HCT116 (cell line): ENCODE measurements at places on chromosomes 16 and 17.

- no peak for DNase-seq
Observed at GRCh38 chr17:77880711-77881450, 77.6 kb upstream of the TNRC6C start.

GRCh38 chr16:89117975-89118289 lies 24.3 kb downstream of the ACSF3 start:
- no peak for DNase-seq

GRCh38 chr16:59988591-59988990 lies 1254.5 kb upstream of the GOT2 start:
- no peak for DNase-seq

- DNase-seq, result no peak
Observed at GRCh38 chr16:27444015-27444414, 42.0 kb downstream of the IL21R start.

DNA sequence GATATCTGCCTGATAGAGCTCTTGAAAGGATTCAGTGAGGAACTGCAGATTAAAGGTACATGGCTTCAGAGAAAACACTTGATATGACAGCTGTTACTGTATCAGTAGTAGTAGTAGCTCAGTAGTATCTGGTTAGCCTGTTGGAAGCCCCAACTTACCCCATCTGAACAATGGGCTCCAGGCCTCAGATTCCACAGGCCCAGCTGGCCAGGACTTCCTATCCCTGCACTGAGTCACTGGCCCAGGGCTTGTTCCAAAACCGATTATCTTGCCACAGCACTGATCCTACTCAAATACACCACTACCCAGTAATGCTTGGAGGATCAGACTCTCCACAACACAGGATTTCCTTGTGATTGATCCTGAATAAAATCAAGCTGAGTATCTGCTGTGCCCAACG lies 32.6 kb downstream of the DCUN1D3 start:
- no peak for DNase-seq

- no peak for DNase-seq
Observed at GRCh38 chr16:81018496-81018895, 11.5 kb downstream of the CENPN start.

- DNase-seq, result no peak
Observed at GRCh38 chr17:82930924-82931698, 91.3 kb upstream of the ZNF750 start.

GRCh38 chr17:16258901-16259300 lies 41.9 kb downstream of the PIGL start:
- no peak for DNase-seq

DNA sequence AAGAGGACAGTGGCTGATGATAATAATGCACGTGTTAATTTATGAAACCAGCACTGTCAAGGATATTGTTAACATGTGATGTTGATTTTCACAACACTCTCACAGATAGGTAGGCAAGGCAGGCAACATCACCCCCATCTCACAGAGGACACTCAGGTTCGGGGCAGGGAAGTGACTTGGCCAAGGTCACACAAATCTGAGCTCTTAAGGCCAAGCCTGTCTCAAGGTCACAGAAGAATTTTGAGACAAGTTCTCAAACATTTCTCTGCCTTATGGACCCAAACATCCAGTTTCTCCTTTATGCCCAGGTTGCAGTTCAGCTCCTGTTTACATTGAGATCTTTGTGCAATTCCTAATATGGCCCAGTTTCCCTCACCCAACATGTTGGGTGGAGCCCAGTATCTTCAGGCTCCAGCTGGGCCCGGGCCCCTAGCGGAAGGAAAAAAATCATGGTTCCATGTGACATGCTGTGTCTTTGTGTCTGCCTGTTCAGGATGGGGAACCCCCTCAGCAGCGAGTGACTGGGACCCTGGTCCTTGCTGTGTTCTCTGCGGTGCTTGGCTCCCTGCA lies 1.3 kb downstream of the SLC2A4 start:
- no peak for DNase-seq

DNA sequence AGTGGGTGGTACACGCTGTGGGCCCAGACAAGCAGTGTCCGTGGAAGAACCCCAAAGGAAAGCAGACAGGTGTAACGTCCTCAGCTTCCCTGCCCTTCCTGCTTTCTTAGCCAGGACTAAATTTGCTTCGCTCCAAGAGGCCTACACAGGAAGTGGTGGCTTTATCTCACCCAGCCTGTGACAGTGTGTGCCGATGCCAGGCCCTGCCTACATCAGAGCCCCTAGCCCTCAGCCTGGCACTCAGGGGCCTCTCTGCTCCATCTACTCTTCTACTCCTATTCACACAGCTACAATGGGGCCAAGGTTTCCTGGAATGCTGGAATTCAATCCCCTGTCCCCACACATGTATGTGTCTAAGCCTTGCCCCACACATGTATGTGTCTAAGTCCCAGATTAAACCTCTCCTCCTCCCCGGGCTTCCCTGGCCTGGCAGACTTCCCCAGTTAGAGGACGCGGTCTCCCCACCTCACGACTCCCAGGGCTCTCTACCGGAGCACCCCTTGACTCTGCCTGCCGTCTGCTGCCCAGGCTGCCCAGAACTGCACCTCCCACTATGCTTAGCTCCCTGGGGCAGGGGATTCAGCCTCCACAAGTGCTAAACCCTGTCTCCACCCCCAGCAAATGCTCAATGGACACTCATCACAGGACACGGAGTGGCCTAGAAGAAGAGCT lies 8.2 kb downstream of the PGAP3 start:
- DNase-seq, result no peak

DNA sequence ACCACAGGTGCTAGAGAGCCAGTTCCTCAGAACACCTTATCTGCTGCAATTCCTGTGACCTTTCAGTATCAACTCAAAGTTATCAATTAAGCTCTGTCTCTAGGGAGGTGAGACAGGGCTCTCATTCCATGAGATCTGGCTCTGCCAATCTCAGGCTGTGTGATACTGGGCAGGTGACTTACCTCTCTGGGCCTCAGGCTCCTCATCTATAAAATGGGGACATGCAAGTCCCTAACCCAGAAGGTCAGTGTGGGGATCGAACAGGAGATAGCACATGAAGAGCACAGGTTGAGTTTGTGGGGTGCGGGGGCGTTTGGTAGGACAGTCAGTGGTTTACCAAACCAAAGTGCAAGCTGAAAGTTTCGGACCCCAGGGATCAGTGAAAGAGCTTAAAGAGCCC lies 319.3 kb upstream of the CCL2 start:
- no peak for DNase-seq

- no peak for DNase-seq
Observed at GRCh38 chr17:36066365-36066985, 2.4 kb downstream of the CCL18 start.

DNA sequence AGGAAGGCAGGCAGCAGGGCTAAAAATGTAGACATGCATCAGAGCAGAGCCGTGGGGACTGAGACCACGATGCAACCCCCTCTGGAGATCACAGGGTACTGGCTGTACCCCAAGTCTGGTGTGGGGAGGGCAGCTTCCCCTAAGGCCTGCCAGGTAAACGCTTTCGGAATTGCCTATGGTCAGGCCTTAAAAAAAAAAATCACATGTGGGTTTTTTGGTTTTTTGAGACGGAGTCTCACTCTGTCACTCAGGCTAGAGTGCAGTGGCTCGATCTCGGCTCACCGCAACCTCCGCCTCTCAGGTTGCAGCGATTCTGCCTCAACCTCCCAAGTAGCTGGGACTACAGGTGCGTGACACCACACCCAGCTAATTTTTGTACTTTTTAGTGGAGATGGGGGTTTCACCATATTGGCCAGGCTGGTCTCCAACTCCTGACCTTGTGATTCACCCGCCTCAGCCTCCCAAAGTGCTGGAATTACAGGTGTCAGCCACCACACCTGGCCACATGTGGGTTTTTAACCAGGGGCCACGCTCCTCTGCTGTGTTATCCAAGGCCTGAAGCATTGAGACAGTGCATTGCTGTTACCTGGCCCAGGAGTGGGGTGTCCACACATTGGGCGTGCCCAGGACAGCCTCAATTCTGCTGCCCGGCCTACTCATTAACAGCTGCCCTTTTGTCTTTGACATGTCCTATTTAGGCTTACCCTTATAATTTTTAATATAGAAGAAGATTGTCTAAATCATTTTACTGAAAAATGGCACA lies 50.4 kb downstream of the LITAF start:
- DNase-seq, result no peak

DNA sequence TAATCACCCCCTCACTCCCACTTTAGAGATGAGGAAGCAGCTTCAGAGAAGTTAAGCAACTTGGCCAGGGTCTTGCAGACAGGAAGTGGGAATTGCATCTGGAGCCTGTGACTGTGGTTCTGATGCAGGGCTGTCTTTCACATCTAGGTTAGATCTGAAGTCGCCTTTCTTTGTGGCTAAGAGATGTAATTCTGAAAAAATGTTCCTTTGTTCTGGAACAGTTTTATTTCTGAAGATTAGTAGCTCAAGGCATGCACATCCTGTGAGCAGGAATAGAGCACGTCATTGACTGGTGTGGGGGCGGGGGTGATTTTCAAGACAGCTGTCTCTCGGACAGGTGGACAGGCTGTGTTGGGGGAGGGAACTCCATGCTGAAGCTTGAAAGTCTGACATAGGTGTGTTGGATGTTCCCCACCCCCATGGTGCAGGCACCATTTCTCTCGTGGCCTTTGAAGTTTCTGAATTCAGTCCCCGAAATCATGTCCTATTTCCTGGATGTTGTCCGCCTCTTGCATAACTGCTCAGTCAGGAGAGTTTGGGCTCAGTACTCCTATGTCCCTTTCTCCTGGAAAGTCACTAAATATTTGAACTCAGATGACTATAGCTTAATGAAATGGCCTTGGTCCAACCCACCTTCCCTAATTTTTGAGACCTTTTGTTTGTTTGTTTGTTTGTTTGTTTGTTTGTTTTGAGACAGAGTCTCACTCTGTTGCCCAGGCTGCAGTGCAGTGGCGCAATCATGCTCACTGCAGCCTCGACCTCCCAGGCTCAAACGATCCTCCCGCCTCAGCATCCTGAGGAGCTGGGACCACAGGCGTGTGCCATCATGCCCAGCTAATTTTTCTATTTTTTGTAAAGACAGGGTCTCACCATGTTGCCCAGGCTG lies 21.0 kb upstream of the HERPUD1 start:
- no peak for DNase-seq

DNA sequence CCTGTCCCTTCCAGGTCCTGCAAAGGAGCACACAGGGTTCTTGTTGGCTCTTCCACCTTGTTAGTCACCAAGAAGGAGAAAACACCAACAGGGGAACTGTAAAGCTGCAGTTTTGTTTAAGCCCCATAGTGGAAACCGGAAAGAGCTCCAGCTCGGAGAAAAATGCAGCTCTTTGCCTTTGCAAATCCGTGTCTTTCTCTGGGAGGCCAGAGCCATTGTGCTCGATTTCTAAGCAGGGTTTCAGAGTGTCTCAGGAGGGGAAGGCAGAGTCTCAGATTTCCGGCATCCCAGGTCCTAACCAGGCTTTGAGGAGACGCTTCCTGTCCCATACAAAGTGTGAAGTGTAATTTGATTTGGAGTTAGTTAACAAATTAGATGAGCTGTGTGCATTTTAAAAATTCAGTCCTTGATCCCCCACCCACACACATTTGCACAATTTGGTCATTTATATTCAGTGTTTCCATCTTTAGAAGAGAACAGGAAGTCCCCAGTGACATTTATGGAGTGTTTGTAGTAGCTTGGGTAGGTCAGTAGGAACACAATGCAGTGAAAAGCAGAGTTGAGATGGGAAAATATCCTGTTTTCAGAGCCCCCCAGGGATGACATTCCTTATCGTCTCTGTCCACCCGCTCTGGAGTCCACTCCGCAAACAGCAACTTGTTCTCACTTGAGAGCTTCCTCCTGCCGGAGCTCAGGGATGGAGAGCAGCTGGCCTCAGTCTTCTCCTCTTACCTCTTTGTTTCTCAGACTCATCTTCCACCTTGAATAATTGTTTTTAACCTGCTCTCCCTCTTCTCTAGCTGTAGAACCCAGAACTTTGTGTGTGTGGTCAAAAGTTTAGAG lies 331.9 kb downstream of the SEC14L1 start:
- no peak for DNase-seq

GRCh38 chr16:55062442-55062841 lies 131.8 kb downstream of the IRX5 start:
- no peak for DNase-seq

DNA sequence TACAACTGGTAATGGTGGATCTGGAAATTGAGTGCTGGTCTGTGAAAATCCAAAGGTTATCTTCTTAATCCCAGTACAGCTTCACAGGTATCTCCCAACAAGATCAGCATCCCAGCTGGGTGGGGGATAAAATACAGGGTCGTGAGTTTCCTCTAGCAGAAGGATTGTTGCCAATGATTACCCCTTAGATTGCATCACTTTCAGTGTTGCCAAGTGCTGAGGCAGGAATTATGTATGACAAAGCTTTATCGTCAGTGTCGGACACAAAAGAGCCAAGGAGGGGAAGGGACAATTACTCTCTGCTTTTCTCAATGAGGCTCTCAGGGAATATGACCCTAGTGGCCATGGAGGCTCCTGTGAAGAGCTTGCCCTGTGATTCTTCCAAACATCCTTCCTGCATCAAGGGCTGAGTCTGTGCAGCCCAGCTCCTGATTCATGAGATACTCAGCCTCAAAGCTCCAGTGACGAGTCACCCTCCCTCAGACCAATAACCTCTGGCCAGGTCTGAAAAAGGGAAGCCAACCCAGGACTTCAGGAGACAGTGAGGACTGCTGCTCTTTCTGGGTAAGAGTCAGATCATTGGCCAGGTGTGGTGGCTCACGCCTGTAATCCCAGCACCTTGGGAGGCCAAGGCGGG lies 15.0 kb downstream of the OR1F1 start:
- DNase-seq, result no peak

DNA sequence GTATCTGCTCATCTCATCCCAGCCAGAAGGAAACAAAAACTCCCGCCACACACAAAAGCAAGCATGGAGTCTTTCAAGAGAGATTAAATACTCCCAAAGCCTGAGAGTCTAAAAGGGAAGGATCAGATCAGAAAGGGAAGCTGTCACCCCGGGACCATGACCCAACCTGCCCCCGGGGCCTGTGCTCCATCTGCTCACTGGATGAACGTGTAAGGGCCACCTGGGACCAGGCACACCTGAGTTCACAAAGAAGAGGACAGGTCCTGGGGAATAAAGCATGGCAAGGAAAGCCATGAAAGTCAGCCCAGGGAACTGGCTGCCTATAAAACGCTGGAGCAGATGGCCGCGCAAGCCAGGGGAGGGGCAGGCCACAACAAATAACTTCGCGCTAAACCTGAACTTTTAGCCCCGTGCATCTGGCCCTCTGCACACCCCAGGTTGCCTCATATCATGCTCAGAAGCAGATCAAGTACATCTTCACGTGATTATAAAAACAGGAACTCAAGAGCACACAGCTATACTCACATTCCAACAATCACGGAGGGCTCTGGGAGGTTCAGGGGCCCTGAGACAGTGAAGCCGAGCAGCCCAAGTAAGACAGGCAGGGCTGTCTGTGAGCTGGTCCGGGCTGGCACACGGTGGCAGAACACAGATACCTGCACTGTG lies 3.4 kb downstream of the TMEM11 start:
- no peak for DNase-seq

DNA sequence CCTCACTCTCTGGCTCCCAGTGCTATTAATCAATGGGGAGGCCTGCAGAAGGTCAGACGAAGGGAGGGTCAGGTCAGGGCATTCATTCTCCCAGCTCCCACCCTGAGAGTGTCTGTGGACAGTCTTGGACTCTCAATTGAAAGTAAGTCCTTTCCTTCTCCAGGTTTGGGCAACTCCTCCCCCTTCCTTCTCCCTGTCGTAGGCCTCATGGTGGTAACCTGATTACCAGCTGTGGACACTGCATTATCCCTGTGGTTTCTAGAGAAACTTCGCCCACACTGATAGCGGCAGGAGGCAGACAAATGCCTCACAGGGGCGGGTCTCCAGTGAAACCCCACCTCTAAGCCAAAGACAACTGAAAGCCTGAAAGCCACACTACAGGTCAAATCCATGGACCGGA lies 57.7 kb upstream of the SLC25A19 start:
- no peak for DNase-seq

- DNase-seq, result no peak
Observed at GRCh38 chr16:57374067-57374534, 1.8 kb downstream of the CX3CL1 start.

- DNase-seq, result no peak
Observed at GRCh38 chr17:45783593-45784292, 377 bp upstream of the CRHR1 start.
